ENCODE measurements at places on chromosomes 5 and 9.

- ATAC-seq = no peak
Measured at GRCh38 chr5:5169466-5169865, 29.3 kb downstream of the ADAMTS16 start.

GRCh38 chr9:136210276-136210675, 5.3 kb upstream of the LHX3 start:
- no peak for ATAC-seq

DNA sequence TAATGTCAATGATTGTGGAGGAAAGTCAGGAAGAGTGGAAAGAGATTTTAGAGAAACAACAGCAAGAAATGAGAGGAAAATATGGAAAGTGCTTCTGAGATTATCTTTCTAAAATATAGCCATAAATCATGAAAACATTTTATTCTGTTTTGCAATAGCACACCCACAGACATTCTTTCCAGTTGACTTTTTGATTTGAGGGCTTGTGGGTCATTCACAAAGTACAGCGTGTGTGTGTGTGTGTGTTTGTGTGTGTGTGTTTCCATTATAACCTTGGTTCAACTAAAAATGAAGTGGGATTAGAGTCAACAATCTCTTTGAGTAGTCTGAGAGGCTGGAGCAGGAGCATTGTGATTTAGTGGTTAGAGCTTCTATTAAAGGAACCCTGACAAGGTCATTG, 116.6 kb upstream of the GAS1 start:
- ATAC-seq = no peak

DNA sequence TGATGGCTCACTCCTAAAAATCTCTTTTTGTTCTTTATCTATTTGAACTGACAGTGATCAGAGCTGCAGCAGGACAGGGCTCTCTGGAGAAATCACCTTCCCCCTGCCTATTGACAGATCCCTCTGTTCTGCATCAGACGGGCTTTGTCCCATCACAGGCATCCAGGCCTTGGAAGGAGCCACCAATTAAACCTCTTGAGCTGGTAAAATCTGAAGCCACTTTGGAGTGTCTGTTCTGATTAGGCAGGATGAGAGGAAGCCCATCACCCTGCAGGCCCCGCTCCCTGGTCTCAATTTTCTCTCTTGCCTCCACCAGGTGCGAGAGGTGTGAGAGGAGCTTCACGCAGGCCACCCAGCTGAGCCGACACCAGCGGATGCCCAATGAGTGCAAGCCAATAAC, 97.7 kb downstream of the PRDM6 start:
- ATAC-seq = no peak

GRCh38 chr5:37044120-37044519, 167.6 kb downstream of the NIPBL start:
- no peak for ATAC-seq

GRCh38 chr5:4947893-4948536, 192.1 kb upstream of the ADAMTS16 start:
- ATAC-seq = no peak
